Stimulated activated CD4-positive, alpha-beta T cell treated with anti-CD3 and anti-CD28 coated beads, Interleukin-4, amount 100 ng/mL, for 24 hours (primary cell): ENCODE measurements at places on chromosomes 1 and 21.

DNA sequence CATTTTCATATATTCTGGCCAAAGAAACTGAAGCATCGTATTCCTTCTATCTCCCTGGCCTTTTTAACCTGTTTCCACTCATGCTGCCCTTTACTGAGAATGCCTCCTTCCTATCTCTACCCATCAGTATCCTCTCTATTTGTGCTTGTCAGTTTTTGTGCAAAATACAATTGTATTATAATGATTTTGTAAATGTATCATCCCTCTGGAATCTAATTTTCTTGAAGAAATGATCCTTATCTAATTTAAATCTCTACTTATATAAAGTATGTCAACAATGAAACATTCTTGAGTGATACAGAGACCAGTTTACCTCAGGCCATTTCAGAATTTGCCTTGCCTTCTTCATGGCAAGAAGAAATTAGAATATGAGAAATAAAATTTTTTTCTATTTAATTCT, 59.0 kb upstream of the TEKT2 start:
- DNase-seq = no peak

GRCh38 chr21:25314247-25314646, 293.0 kb downstream of the MRPL39 start:
- no peak for DNase-seq

GRCh38 chr1:182102043-182102416, 40.5 kb upstream of the ZNF648 start:
- no peak for DNase-seq

DNA sequence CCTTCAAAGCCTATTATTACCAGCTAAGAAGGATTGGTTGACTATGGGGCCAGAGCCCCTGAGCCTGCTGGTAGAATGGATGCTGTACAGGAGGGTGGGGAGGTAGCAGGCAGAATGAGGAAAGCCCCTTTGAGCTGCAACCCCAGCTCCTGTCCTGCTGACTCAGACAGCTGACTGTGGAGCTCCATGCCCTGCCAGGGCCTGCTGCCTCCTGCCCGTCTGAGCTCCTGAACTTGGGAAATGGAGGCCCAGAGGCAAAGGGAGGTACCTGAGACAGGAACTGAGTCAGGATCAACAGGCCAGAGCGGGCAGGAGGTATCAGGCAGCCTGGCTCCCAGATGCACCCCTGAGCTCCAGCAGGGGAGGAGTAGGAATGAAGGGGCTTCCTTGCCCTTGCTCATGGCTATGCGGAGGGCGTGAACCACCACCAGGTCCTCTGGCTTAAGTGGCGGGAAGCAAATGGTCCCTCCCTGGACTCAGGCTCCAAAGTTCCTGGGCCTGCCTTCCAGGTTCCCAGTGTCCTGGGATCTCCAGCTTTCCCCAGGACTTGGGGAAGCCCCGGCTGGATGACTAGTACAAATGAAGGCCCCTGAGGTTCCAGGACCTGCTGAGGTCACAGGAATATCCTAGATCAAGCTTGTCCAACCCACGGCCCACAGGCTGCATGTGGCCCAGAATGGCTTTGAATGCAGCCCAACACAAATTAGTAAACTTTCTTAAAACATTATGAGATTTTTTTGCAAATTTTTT, 3.9 kb upstream of the SFN start:
- no peak for DNase-seq

- no peak for DNase-seq
These were observed 223.3 kb downstream of the GPATCH2 start for GRCh38 chr1:217407534-217408001.

DNA sequence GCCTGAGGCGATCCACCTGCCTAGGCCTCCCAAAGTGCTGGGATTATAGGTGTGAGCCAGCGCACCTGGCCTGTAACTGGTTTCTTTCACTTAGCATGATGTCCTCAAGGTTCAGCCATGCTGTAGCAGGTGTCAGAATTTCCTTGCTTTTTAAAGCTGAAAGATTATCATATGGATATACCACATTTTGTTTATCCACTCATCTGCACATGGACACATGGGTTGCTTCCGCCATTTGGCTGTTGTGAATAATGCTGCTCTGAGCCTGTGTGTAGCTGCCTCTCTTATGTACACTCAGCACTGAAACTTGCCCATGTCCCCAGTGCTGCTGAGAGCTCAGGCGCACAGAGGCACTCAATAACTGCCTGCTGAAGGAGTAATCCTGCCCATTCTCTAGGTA, 11.8 kb downstream of the CSMD2 start:
- DNase-seq = no peak

GRCh38 chr1:35452106-35452774, 105.0 kb downstream of the KIAA0319L start:
- no peak for DNase-seq

GRCh38 chr1:19411612-19412011, 73.7 kb downstream of the CAPZB start:
- no peak for DNase-seq

DNA sequence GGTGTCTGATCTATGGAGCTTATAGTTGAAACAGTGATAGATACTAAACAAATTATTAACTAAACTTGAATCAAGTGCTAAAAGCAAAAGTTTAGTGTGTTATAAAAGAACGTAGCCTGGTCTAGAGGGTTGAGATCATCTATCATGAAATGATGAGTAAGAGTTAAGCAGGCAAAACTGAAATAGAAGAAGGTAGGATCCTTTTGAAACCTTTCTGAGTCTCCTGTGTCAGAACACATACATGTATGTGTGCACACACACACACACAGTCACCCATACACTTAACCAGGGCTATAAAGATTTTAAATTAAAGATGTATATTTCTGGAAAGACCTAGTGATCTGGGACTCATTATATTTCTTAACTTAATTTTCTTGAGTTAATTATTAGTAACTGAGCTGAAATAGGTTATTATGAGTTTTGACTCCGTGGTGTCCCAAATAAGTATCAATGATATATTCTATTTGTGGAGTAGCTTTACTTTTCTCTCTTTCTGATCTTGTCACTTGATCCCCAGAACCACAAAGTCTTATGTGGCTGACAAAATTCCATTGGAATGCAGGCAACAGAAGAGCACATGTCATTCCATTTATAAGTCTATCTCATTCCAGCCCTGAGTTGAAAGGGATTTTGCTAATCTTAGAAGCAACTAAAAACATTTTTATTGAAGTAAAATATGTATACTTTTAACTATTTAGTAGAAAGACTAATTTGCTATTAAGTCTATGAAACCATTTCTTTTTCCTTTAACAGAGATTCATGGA, 70.7 kb downstream of the PRRX1 start:
- no peak for DNase-seq

- DNase-seq = no peak
These were observed 3.0 kb downstream of the TSPEAR start for GRCh38 chr21:44708213-44708865.

DNA sequence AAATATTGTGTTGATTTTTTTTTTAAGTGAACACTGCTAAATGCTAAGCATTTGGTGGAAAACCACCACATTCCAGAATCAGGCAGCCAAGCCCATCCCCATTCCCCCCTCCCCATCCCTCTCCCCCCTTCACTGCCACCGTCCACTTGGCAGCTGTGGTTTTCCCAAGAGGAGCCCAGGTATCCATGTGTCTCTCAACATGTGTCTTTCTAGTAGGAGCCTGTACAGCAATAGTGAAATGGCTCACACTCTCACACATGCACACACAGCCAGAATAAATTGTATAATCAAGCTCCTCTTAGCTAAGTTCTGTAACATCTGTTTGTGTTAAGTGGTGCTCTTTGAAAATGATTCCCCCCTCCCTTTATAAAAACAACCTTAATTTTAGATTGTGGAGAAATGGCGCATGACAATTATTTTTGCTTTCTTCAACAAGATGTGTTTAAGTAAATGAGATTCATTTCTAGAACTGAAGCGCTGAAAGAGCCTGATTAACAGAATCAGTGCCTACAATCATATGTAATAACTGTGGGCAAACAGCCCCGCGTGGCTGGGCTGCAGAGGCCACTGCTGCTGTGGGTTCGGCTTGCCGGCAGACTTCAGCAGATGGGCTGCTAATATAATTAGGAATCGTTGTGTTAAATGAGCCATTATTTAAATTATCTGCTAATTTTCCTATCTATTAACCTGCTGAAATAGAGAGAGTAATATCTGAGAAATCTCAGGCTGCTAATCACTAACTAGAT, 43.3 kb downstream of the BACE2 start:
- DNase-seq = no peak

- no peak for DNase-seq
These were observed 6.0 kb upstream of the KNCN start for GRCh38 chr1:46557403-46557802.

DNA sequence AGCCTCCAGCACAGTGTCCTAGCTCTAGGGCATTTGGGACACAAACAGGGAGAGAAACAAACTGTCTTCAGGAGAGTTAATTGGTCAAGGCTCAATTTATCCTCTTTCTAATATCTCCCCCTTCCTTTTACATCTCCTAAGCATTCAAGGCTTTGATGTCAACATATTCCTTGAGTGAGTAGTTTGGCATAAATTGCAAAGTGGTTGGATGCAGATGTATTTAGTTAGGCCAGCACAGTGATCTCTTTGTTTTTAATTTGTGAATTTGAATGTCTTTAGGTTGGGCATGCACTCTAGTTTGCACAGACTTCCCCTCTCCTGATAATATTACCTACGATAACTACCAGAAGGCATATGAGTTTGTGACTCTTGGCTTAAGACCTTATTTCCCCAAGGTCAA, 12.5 kb upstream of the OLFML2B start:
- no peak for DNase-seq

GRCh38 chr1:14791654-14792053, 193.2 kb downstream of the KAZN start:
- no peak for DNase-seq

DNA sequence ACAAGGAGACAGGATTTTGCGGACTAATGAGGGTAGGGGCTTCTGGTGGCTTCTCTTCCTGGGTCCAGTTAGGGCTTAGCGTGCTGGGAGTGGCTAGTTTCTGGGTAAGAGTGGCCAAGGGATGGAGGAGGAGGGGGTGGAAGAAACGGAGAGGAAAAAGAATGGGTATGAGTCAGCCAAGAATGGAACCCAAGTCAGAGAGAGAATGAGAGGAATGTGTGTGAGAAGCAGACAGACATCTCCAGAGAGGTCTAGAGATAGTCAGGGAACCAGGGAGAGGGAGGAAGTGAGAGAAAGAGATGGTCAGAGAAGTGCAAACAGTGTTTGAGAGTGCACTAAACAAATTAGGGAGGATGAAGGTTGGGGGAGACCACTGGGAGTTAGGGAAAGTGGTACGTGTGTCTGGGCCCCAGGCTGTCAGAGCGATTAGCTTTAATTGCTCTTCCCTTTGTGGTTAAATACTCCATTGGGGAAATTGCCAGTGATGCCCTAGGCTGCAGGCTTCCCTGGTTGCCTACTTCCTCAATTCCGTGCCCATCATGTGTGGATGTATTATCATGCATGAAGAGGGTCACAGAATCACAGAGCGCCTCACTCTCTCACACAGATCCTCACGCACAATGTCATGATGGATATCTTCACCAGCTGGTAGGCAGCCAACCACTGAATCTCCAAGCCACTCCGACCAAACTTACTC, 1.4 kb downstream of the PEA15 start:
- no peak for DNase-seq

DNA sequence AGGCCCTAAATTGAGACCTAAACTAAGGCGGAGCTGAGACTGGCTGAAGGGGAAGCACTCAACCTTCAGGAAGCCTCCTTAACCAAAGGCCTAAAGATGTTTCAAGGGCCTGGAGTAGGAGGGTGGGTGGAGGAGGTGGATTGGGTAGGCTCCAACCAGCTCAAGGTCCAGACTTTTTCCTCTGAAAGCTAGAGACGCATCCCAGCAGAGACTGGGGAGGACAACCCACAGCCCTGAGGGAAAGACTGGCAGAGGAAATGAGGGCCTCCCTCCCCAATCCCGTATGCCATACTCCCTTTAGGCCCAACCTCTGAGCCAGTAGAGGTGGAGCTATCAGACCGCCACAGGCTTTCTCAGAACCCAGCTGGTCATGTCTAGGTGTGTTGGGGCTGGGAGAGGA, 1.1 kb downstream of the ECM1 start:
- no peak for DNase-seq
